ENCODE measurements at places on chromosomes 5 and 9.

GRCh38 chr5:170306381-170306831 is 8.8 kb upstream of the LCP2 start:
- no peak for DNase-seq

GRCh38 chr9:134632329-134632728 is 9.3 kb upstream of the COL5A1 start:
- no peak for DNase-seq

- no peak for DNase-seq
Measured at GRCh38 chr9:99868845-99869244, 37.6 kb upstream of the STX17 start.

GRCh38 chr9:116032683-116033440 is 120.7 kb upstream of the PAPPA start:
- DNase-seq: no peak

- no peak for DNase-seq
Measured at GRCh38 chr9:17994695-17995425, 416.0 kb downstream of the SH3GL2 start.

DNA sequence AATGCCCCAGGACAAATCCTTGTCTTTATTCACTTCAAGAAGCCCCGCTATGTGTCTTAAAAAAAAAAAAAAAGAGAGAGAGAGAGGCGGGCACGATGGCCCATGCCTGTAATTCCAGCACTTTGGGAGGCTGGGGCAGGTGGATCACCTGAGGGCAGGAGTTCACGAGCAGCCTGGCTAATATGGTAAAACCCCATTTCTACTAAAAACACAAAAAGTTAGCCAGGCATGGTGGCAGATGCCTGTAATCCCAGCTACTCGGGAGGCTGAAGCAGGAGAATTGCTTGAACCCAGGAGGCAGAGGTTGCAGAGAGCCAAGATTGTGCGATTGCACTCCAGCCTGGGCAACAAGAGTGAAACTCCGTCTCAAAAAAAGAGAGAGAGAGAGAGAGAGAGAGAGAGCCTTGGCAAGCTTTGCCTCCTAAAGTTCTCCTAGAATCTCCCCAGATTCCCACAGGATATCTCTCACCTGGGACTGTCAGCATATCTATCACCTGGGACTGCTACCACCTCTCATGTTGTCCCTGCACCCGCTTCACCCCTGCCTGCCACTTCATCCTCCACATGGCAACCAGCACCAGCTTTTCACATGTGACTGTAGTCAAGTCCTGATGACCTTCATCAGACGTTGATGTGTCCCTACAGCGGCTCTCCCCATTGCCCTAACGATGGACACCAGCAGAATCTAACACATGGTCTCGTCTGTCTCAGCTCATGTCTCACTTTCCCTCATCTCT is 5.8 kb downstream of the ITK start:
- DNase-seq: no peak

- no peak for DNase-seq
Measured at GRCh38 chr9:13513286-13513685, 233.8 kb upstream of the MPDZ start.

- no peak for DNase-seq
Measured at GRCh38 chr9:18676525-18676924, 202.6 kb downstream of the ADAMTSL1 start.

GRCh38 chr5:165029099-165029870 is 1523.9 kb downstream of the MAT2B start:
- peak; percentile 32 for DNase-seq

GRCh38 chr5:168086746-168087145 is 204.7 kb upstream of the WWC1 start:
- no peak for DNase-seq

GRCh38 chr5:56523790-56524575 is 290.9 kb upstream of the ANKRD55 start:
- DNase-seq: no peak

DNA sequence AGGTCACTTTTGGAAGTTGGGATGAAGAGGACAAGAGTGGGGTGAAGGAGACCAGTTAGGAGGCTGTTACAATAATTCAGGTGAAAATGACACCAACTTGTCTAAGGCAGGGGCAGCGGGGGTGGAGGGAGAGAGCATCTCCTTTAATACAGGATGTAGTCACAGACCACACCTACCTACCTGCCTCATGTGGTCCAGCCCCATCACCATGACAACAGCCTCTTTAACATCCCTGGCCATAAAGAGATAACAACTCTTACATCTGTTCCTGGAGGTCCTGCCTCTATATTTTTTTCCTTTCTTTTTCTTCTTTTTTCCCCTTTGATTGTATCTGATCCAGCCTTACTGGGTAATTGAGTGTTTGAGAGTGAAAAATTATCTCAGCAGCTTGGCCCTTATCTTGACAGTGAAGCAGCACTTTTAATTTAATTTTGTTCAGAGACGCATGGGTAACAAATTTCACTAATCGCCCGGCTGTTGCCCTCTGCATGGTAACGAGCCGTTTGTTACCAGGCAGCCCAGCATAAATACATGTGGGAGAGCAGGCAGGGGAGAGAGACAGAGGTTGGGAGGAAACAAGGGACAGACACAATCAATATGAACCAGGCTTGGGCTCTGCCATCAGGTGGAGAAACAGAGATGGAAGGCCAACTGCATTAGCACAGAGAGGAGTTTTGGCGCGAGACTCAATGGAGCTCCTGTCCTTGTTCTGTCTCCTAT is 338.1 kb downstream of the ASTN2 start:
- no peak for DNase-seq

DNA sequence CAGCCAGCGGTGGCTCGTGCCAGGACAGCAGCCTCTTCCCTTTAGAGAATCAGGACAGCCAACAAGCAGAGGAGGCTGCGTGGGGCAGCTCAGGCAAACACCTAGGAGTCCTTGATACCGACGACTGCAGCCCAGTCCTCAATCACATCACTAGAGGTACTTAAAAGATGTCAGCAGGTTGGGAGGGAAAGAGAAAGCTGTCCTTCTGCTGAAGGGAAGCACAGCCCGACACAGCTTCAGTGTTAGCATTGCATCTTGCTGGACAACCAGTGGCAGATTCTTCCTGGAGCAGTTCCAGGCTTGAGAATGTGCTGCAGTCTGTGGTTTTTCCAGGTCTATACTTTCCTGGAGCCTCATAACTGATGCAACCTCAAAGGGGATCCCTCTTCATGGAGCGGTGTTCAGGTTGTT is 230.5 kb downstream of the SYK start:
- no peak for DNase-seq

- no peak for DNase-seq
Measured at GRCh38 chr9:113678859-113679256, 197.3 kb upstream of the ZNF618 start.

GRCh38 chr5:104347119-104347708 is 784.6 kb upstream of the NUDT12 start:
- DNase-seq: peak; percentile 41

GRCh38 chr9:136086951-136087740 is 7.9 kb downstream of the NACC2 start:
- DNase-seq: no peak

- DNase-seq: no peak
Measured at GRCh38 chr5:57598097-57598496, 115.5 kb upstream of the ACTBL2 start.

DNA sequence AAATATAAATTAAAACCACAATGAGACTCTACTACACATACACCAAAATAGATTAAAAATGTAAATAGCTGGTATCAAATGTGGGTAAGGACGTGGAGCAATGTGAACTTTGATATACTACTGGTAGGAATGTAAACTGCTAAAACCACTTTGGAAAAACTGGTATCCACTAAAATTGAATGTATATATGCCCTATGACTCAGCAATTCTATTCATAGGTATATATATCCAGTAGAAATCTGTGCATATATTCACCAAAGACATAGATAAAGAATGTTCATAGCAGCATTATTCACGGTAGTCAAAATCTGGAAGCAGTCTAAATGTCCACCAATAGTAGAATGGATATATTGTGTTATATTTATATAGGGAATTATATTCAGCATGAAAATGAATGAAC is 85.2 kb downstream of the ERP44 start:
- DNase-seq: no peak

GRCh38 chr9:113409883-113410206 is 630 bp downstream of the POLE3 start:
- no peak for DNase-seq

DNA sequence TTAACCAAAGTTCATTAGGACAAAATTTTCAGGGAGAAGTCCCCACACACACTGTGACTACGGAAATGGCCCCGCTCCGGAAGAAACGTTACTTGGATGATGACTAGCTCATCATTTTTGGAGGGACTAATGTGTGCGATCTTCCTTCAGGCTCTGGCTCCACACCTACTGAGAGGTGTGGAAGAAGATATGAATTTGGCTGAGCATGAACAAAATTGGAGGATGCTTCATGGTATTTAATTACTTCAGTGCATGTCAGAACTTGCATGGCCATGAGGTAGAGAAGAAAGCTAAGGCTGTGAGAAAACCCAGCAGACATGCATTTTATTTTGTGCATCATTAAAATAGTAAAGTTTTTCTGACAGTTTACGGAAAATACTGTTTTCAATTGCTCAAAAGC is 202.1 kb upstream of the TLE4 start:
- no peak for DNase-seq

- no peak for DNase-seq
Measured at GRCh38 chr9:120562861-120563443, 17.0 kb downstream of the CDK5RAP2 start.

GRCh38 chr5:5316334-5316733 is 106.1 kb upstream of the ICE1 start:
- no peak for DNase-seq

DNA sequence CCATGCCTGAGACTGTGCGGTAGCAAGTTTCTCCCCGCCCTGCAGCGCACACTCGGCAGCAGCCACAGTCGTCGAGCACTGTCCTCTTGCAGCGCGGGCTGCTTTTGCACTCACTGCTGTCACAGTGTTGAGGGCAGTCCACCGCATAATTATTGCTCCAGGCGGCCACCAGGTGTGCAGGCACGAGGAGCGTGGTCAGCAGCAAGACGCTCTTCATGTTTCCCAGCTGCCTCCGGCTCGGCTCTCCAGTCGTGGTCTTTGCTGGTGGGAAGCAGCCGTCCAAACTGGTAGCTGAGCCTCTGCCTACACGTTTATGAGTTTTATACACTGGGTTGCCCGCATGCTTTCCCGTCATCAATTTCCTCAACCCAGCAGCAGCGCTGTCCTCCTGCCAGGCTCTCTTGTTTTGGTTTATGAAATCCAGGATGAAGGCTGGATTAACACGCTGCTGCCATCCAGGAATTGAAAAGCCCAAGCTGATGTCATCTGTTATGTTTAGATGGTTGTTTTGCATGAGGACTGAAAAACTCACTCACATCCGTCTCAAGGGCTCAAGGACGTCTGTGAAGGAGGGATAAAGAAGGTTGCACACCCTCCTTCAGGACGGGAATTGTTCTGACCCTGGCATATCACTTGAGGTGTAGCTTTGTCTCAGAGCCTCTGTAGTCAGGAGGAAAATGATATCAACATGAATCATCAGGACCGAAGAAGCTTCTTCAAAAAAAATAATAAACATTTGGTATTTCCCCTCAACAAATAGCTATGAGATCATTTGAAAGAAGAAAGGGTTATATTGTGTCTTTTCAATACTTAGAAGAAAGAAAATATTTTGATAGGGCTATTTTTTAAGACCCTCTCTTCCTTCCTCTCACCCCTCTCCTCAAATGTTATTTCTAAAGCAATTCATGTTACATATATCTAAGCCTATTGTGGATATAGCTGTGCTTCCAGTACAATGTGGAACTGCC is at the start of gene ESM1:
Gene ESM1 (minus strand): TSS at position 293 of the 968 bp plus-strand sequence. CDS start 76 bp downstream, at position 217.
- peak; percentile 59 for DNase-seq

GRCh38 chr9:105500108-105500766 is 52.4 kb downstream of the FSD1L start:
- no peak for DNase-seq

DNA sequence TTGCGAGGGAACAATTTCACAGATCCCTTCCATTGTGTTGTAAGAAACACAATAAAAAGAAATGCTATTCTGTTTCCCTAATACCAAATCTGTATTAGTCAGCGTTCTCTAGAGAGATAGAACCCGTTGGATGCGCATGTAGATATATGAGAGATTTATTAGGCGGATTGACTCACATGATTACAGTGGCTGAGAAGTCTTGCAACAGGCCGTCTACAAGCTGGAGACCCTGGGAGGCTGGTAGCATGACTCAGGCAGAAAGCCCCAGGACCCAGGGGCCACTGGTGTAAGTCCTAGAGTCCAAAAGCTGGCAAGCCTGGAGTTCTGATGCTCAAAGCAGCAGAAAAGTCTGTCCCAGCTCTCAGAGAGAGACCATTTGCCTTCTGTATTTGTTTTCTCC is 18.4 kb upstream of the IL17B start:
- DNase-seq: no peak

- DNase-seq: no peak
Measured at GRCh38 chr9:88801214-88801796, 190.0 kb upstream of the S1PR3 start.

GRCh38 chr5:6905883-6906282 is 192.7 kb downstream of the TENT4A start:
- no peak for DNase-seq

DNA sequence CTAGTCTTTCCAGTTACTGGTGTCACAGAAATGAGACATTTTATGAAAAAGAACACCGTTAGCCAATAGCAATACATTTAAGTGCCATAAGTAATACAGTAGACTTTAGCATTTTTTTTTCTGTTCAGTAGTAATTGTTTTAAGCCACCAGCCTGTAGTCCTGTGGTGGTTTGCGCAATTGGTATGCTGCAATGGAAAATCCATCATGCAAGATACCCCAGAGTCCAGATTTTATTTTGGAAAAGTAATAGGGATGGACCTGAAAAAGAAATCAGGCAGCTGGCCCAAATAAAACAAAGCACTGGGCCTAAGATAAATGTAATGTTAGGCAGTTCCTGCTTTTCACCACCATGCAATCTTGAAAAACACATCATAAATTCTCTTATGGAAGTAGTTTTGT is 94.6 kb upstream of the RASGRF2 start:
- DNase-seq: no peak

GRCh38 chr5:116528519-116529234 is 45.9 kb downstream of the SEMA6A start:
- DNase-seq: peak; percentile 46

DNA sequence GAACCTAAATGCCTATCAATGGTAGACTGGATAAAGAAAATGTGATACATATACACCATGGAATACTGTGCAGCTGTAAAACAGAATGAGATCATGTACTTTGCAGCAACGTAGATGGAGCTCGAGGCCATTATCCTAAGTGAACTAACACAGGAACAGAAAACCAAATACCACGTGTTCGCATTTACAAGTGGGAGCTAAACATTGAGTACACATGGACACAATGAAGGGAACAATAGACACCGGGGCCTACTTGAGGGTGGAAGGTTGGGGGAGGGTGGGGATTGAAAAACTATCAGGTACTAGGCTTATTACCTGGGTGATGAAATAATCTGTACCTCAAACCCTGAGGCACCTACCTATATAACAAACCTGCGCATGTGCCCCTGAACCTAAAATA is 22.4 kb upstream of the DEPDC1B start:
- no peak for DNase-seq

DNA sequence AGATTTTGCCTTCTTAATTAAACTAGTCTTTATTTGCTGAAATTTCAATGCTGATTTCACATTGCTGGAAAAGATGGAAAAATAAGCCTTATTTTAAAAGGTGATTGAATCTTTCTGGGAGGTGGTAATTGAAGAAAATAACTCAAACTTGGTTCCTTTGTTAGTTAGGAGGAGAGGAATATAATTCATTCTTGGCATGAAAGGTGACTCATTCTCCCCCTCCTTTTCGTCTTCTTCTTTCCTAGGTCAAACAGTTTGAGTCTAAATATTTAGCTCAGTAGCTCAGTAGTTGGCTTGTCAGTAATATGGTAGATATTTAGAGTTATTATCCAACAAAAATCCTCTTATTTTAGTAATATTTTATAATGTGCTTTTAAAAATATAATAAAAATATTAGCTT is 353.9 kb upstream of the MEF2C start:
- DNase-seq: no peak
